DMS153 (cell line): ENCODE measurements at places on chromosomes 3 and 15.

DNA sequence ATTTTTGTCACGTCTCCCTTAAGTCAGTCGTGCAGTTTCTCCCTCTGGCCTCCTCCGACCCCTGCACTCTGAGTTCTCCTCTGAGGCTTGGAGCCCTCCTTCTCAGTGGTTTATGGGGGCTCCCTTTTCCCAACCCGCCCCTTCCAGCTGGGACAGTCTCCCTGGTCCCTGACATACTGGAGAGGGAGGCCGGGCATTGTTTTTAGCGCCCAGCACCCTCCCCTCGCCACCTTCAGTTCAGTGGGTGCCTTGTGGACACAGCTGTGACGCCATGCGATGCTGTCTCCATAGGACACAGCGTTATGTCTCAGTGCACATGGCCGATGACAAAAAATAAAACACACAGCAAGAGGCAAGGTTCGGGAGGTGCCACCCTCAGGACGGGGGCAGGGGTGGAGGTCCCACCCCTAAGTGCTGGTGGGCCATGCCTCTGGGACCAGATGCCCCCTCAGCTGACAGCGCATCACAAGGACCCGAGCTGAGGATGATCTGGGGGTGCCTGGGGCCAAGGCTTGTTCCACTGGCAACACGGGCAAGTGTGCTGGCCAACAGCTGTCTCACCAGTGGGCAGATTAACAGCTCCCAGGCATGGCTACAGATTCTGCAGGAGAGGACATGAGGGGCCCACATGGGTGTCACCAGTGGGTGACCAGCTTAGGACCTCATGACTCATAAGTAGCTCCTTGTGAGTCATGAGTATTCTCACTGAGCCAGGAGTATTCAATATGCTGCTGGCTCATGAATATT is 81.6 kb downstream of the PLXNA1 start:
- DNase-seq, result no peak

GRCh38 chr15:59966262-59966661 is 37.8 kb upstream of the FOXB1 start:
- no peak for DNase-seq

- DNase-seq, result no peak
Observed at GRCh38 chr3:181701096-181701495, 10.6 kb upstream of the SOX2 start.

DNA sequence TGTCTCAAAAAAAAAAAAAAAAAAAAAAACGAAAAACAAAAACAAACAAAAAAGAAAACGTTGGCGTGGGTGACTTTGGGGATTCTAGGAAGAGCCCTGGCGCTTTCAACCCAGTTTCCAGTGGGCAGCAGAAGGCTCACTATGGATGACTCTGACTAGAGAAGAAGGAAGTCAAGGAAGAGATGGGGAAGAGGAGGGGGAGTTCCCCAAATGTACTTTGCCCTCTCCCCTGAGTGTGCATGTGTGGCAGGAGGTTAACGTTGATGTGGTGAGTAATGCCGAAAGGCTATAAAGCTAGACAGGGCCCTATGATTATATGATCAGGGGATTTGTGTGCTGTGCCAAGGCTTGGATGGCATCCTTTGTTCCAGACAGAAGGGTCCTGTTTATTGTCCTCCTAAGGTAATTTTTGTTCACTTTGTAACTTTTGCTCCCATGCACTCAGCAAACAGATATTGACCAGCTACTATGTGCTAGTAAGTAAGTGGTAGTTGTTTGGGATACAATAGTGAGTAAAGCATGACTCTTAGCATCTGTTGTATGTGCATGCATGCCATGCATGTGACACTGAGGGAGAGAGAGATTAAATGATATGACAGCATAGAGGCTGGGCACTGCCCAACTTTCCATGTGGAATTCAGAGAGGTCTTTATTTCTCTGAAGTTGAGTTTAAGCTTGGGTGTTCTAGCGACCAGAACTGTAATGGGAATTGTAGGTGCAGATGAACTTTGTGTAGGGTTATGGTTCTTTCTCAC is 750 bp upstream of the HHLA2 start:
- DNase-seq, result no peak

DNA sequence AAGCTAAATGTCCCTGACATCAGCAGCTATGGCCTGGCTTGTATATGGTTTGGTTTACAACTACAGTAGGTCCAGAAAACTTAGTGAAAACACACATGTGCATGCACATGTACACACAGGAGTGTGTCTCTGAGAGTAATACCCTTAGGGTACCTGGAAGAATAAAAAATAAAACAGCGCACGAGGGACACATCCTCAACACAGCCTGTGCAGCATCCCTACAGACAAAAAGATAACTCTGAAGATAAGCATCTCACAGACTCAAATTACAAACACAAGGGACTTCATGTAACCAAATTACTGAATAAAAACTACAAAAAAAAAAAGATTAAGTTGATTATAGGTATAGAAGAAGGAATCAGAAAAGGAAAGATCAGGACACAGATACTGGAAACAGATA is 108.8 kb downstream of the CTNNB1 start:
- DNase-seq, result no peak

DNA sequence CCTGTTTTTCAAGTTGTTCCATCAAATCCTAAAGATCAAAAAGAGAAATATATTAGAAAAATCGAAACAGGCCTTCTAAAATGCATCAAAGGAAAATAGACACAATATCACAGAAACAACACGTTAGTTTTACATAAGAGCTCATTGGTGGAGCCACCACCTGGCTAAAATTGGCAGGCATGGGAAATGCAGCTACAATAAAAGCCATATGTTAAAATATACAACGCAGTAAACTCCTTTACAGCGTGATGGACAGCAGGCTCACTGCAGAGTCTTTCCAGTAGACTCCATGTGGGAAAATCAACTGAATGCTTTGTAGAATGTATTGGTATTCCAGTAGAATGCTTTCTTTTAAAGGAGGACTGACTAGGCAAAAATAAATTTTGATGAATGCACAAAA is 40.9 kb upstream of the MYO5C start:
- DNase-seq, result peak; percentile 3

DNA sequence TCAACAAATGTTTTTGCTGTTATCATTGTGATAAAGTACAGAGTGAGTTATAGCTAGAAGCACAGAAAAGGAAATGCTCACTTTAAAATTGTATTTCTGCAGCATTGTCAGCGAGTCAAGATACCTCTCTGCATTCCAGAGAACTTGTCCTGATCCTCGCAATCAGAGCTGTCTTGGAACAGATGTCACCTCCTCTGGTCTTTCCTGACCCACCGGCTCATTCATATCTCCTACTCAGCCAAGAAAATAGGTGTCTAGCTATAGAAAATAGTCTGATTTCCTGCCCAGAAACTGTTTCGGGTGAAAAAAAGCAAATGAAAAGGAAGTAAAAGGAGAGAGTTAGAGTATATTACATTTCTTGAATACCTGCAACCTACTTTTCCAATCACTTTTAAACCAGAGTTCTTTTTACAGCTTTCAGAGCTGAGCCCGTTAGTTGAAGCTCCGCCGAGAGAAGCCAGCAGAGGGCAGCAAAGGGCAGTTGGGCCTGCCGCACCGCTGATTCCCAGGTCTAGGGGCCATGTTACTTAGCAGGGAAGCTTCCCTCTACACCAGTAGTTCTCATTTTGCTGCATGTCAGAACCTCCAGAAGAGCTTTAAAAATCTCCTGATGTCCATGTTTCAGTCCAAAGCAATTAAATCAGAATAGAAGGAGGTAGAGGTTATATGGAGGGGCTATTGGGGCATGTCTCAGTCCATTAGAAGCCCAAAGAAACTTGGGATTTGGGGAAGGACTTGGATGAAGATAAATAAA is 185.7 kb upstream of the THRB start:
- DNase-seq, result no peak

GRCh38 chr3:146491303-146491702 is 21.9 kb upstream of the PLSCR2 start:
- DNase-seq, result no peak
